Spinal cord (tissue), 10 donors: ENCODE measurements at places on chromosomes 3 and 15. TPM values are rescaled to one million over a fixed set of nuclear protein-coding genes. Genes with fewer than 3 reads are reported as not detected.

CTXN2 gene
- polyA plus RNA-seq: 1.1 TPM

THRB gene
- 4.0 TPM for polyA plus RNA-seq

SQOR gene
- polyA plus RNA-seq: 3.9 TPM

CELF6 gene
- polyA plus RNA-seq: 18.7 TPM

TPRG1 gene
- polyA plus RNA-seq: 0.65 TPM

FXR1 gene
- 137 TPM for polyA plus RNA-seq

NR1I2 gene
- 0.33 TPM for polyA plus RNA-seq

NEK4 gene
- 35.4 TPM for polyA plus RNA-seq

CLSTN2 gene
- 20.7 TPM for polyA plus RNA-seq

PLIN1 gene
- 0.27 TPM for polyA plus RNA-seq

ECE2 gene
- 18.6 TPM for polyA plus RNA-seq

CPEB1 gene
- polyA plus RNA-seq: 8.2 TPM

PLA2G4D gene
- polyA plus RNA-seq: 0.10 TPM

TGM4 gene
- 0.08 TPM for polyA plus RNA-seq

NMNAT3 gene
- polyA plus RNA-seq: 12.1 TPM

PLA1A gene
- polyA plus RNA-seq: 0.41 TPM

CP gene
- polyA plus RNA-seq: 0.93 TPM

CRYGS gene
- 6.1 TPM for polyA plus RNA-seq

RASL12 gene
- 11.7 TPM for polyA plus RNA-seq

CPA3 gene
- not detected for polyA plus RNA-seq

TMC3 gene
- polyA plus RNA-seq: 1.5 TPM

IL5RA gene
- 4.3 TPM for polyA plus RNA-seq

GOLGA6L10 gene
- polyA plus RNA-seq: 8.1 TPM

OXTR gene
- polyA plus RNA-seq: 5.6 TPM

AGBL1 gene
- polyA plus RNA-seq: 0.35 TPM

GOLGA6L7 gene
- polyA plus RNA-seq: 4.7 TPM

TRAT1 gene
- not detected for polyA plus RNA-seq

SCAANT1 gene
- polyA plus RNA-seq: not detected

AMOTL2 gene
- polyA plus RNA-seq: 64.7 TPM
